ENCODE measurements at places on chromosomes 5 and 9. TPM values are rescaled to one million over a fixed set of nuclear protein-coding genes. Genes with fewer than 3 reads are reported as not detected.
A peak's percentile ranks its signal among the peaks of the same experiment; 100 is the strongest.

The FRRS1L gene
- total RNA-seq = 2.2 TPM

The EHMT1 gene
- total RNA-seq = 163 TPM

The CDK5RAP2 gene
- 47.4 TPM for total RNA-seq

The POLR3G gene
- 179 TPM for total RNA-seq

The TMEM171 gene
- 1.0 TPM for total RNA-seq

The IL9 gene
- not detected for total RNA-seq

The BAAT gene
- total RNA-seq = not detected

The SLC25A2 gene
- not detected for total RNA-seq

The MELK gene
- 53.1 TPM for total RNA-seq

The RETREG1 gene
- total RNA-seq = 1.9 TPM

The UBE2R2 gene
- total RNA-seq = 42.4 TPM

The TLE1 gene
- total RNA-seq = 91.0 TPM

DNA sequence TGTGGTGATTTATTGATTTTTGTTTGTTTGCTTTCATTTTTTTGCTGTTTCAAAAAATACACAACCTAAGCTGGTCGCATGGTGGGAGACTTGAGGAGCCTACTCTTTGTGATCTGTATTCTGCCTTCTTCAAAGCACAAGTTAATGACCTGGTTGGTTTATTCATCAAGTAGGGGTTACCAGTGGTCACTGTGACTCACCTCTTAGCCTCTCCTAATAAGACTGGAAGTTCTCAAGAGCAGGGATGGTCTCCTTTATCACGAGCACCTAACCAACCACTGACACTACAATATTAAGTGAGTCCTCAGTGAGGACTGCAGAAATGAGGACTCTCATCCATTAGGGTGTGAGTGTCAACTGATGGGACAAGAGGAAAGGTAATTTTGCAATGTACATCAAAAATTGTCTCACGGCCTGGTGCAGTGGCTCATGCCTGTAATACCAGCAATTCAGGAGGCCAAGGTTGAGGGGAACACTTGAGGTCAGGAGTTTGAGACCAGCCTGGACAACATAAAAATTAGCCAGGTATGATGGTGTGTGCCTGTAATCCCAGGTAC lies 13.6 kb upstream of the MTMR12 start:
- DNase-seq = no peak

- DNase-seq = no peak
Measured at GRCh38 chr5:151022511-151023018, 2.2 kb downstream of the GPX3 start.

DNA sequence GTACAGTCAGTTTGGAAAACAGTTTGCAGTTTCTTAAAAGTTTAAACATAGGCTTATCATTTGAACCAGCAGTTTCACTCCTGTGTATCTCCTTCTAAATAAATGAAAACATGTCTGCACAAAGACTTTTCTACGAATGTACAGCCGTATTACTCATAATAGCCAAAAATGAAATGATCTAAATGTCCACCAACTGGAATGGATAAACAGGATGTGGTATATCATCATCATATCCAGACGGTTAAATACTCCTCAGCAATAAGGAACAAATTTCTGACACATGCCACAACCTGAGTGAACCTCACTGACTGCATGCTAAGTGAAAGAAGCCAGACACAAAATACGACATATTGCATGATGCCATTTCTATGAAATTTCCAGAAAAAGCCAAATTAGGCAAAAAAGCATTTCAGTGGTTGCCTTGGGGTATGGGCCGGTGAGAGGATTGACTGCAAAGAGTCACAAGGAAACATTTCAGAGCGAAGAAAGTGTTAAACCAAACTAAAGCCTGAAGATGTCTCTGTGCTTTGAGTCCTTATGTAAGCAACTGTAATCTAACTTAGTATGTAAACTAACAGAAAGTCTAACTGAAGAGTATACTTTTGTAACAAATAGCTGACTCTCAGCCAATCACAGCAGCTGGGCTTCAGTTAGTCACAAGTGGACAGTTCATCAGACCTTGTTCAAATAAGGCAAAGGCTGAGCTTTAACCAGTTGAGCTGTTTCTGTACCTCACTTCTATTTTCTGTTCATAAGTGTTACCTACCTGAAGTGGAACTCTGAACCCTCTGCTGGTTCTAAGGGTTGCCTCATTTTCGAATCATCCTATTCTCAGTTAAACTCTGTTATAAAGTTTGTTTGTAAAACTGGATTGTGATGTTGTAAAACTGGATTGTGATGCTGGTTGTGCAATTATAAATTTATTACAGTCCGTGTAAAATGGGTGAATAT lies 65.2 kb downstream of the TRIO start:
- no peak for DNase-seq

DNA sequence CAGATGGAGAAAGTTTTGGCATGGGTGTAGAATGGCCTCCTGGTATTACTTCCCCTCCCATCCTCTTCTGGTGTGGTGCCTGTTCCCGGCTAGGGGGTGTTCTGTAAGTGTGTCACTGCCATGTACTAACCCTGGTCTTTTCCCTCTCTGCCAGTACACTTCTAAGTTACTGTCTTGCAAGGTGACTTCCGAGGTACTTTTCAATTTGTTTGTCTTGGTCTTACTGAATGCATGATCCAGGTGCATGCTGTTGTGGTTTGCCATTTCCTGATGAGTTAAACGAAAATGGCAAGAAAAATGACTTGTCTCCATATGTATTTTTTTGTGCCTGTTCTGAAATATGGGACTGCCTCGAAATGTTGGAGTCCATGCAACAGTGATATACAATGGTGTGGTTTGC lies 46.0 kb downstream of the C9orf152 start:
- DNase-seq = no peak

- no peak for DNase-seq
Measured at GRCh38 chr5:157445745-157446411, 14.1 kb upstream of the NIPAL4 start.

DNA sequence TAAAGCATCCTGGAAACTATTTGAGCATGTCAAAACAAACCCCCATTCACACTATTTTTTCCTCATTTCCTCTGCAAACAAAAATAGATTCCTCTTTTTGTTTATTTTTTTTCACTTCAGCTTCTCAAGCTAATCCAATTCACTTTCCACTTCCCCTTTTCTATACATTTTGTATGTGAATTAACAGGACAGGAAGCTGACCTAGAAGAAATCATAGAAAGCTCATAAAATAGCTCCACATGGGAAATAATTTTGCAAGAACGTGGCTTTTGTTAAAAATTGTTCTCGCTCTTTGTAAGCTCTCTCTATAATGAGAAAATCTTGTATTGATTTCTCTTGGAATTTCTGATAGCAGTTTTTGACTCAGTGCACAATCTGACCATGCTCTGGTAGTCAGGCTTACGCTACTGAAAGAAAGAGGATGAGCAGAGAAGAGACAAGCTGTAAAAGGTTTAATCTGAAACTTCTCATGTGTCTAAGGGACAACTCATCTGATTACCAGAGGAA lies 215.8 kb downstream of the ADAMTS12 start:
- DNase-seq = no peak

- peak; percentile 30 for DNase-seq
Measured at GRCh38 chr9:112111461-112111860, 63.6 kb downstream of the SUSD1 start.

GRCh38 chr5:57586649-57587048 lies 104.0 kb upstream of the ACTBL2 start:
- DNase-seq = no peak

GRCh38 chr5:150661821-150662596 lies 958 bp downstream of the MYOZ3 start:
- no peak for DNase-seq

DNA sequence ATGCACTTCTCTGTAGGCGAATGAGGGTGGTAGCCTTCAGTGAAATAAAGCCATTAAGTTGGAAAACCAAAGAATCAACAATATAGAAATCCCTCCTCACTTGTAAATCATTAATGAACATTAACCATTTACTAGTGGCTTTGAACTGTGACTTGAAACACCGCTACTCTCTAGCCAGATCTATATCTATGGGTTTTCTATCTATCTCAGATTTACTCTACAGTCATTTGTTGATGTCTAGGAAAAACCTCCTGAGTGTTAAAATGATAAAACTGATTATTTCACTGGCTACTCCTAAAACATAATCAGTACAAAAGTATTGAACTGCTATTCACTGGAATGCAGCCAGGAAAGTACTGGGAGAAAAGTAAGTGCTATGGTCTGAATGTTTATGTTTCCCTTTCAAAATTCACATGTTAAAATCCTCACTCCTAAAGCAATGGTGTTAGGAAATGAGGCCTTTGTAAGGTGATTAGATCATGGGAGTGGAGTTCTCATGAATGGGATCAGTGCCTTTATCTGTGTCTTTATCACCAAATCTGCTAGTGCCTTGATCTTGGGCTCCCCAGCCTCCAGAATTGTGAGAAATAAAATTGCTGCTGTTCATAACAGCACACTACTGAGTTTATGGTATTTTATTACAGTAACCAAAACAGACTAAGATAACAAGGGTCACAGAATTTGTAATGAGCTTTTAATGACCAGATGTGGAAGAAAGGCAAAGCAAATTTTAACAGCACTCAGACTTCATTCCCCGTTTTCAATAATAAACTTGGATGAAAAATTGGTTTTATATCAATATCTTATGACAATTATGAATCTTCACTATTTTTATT lies 8.6 kb upstream of the OXCT1 start:
- no peak for DNase-seq

- no peak for DNase-seq
Measured at GRCh38 chr5:131758520-131758900, 38.3 kb downstream of the FNIP1 start.

DNA sequence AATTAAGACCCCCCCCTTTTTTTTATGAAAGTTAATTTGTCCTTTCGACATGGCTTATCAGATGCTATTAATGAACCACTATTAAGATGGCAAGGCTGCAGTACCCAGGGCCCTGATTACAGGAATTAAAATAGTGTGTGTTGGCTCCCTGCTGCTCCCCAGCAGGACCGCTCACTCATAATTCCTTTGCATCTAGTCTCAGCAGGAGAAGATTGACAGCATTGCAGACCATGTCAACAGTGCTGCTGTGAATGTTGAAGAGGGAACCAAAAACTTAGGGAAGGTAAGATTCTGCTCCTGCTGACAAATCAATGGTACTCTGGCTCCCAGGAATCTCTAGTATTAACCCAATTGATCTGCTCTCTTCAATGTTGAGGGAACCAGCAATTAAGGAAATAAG lies 61.0 kb downstream of the STX17 start:
- no peak for DNase-seq

DNA sequence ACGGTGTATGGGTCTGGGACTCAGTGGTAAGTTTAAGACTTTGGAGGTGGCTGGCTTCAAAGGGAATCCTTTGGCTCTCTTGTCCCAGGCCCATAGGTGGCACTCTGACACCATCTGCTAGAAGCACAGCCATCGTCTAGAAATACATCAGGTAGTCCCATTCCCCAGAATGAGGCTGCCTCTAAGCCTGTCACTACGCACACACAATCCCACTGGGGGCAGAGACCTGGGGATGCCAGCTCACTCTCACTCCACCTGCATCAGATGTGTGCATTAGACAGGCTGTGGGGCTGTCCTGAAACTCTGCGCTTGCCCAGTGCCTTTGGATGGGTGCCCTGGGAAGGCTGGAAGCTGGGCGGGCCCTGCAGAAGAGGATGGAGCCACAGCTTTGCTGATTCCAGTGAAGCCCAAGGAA lies 127.5 kb upstream of the PANK3 start:
- peak; percentile 9 for DNase-seq
